ENCODE measurements at places on chromosomes 1 and 21. TPM values are rescaled to one million over a fixed set of nuclear protein-coding genes. Genes with fewer than 3 reads are reported as not detected.

Gene AADACL4
- total RNA-seq = not detected

Gene CBR3
- total RNA-seq = 1.6 TPM

DNA sequence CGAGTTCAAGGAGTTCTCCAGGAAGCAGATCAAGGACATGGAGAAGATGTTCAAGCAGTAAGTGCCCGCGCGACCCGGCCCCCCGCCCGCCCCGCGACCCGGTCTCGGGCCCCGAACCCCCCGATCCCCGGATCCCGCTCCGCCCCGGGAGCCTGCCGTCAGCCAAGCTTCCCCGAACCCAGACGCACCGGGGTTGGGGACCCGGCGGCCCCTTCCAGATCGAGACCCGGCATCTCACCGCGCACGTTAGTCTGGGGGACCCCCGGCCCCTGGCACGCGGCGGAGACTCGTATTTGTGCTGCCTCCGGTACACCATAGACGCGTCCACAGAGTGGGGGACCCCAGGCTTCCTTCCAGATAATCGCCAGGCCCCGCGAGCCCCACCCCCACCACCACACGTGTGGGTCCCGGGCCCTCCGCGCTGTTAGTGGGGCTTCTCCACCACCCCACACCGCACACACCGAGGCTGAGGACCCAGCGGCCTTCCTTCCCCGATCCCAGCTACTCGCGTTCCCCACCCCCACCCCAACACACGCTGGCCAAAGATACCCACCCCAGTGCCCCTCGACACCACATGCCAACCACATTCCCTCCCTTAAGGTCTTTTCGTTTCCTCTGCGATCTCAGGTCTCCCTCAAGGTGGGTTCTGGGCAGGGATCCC is 665 bp downstream of the EFHD2 start:
- no peaks in the 10 kb centered on the region for H3K27me3 ChIP-seq
- H3K36me3 ChIP-seq = no peaks in the 10 kb centered on the region
- DNase-seq = no peak
- peaks cover 38% of the 10 kb centered on the region for H3K4me1 ChIP-seq
- H3K27ac ChIP-seq = peak overlapping the region; percentile 92

GRCh38 chr1:22176258-22176657 is 33.4 kb upstream of the WNT4 start:
- H3K27me3 ChIP-seq = no peaks in the 10 kb centered on the region
- no peaks in the 10 kb centered on the region for H3K36me3 ChIP-seq
- H3K27ac ChIP-seq = no peak overlapping the region
- no peaks in the 10 kb centered on the region for H3K4me1 ChIP-seq

- no peaks in the 10 kb centered on the region for H3K4me1 ChIP-seq
- H3K36me3 ChIP-seq = peaks cover 6% of the 10 kb centered on the region
- H3K4me3 ChIP-seq = no peak overlapping the region
Measured at GRCh38 chr21:46202592-46203202, 18.4 kb upstream of the SPATC1L start.

GRCh38 chr1:201693890-201694607 is 134.9 kb upstream of the IPO9 start:
- no peaks in the 10 kb centered on the region for H3K36me3 ChIP-seq
- no peaks in the 10 kb centered on the region for H3K27me3 ChIP-seq
- H3K27ac ChIP-seq = no peak overlapping the region

DNA sequence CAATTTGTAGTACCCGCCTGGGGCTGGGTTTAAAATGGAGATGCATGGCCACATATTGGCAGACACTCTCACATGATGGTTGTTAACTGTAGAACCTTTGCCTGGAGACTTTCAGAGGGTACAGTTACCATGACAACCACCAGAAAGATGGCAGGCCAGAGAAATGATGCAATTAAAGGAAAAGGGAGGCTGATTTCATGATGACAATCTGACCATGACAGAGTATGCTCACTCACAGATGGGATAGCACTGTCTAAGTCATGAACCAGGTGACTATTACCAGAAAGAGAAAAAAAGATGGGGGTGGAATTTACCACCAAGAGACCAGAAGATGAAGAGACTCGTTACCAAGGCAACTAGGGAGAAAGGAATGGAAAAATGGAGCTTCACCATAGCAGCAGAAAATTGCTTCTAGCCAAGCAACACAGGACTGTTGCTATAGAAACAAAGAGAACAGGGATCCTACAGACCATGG is 3.5 kb upstream of the TRIT1 start:
- peaks cover 2% of the 10 kb centered on the region for H3K36me3 ChIP-seq
- H3K27me3 ChIP-seq = no peaks in the 10 kb centered on the region
- H3K4me1 ChIP-seq = peaks cover 5% of the 10 kb centered on the region
- no peak for DNase-seq

Measured in Panc1 (cell line).